ENCODE measurements at places on chromosomes 16 and 17.

DNA sequence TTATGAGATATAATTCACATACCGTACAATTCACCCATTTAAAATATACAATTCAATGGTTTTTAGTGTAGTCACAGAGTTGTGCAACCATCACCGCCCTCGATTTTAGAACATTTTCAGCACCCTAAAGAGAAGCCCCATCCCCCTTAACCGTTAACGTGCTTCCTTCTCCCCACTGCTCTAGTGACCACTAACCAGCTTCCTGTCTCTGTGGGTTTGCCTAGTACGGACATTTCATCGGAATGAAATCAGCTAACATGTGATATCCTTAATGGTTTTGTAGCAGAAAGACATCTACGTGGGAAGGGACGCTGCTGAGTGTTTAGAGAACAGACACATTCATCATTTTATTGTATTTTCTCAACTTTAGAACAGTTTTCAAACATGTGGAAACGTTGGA, 80.8 kb upstream of the HSBP1 start:
- DNase-seq: no peak

GRCh38 chr16:5730783-5731182, 633.2 kb upstream of the EEF2KMT start:
- no peak for DNase-seq

GRCh38 chr16:87819282-87819681, 50.0 kb downstream of the SLC7A5 start:
- no peak for DNase-seq

GRCh38 chr17:41657936-41658335, 30.7 kb upstream of the EIF1 start:
- no peak for DNase-seq

DNA sequence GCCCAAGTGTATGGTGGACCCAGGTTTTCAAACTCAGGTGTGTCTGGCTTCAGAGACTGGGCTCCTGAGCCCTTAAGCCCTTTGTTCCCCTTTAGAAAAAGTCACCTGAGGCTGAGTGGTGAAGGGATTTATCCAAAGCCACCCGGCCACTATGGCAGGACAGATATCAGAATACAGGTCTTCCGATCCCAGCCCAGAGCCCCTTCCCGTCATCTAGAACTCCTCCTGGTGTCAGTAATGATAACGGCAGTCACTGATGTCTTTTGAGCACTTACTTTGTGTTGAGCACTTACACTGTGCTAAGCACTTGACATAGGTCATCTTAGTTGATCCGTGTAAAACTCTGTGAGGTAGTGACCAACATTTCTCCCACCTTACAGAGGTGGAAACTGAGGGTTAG, 16.6 kb downstream of the NOD2 start:
- no peak for DNase-seq

- DNase-seq: peak; percentile 92
These were observed 33.0 kb downstream of the NTN1 start for GRCh38 chr17:9054126-9054975.

Measured in trophoblast cell (in vitro differentiated cells and primary cell).